Stimulated activated CD4-positive, alpha-beta T cell treated with anti-CD3 and anti-CD28 coated beads, TNF-alpha, amount 100 ng/mL, for 1 hour (primary cell): ENCODE measurements at places on chromosomes 2 and 18.
A peak's percentile ranks its signal among the peaks of the same experiment; 100 is the strongest.

DNA sequence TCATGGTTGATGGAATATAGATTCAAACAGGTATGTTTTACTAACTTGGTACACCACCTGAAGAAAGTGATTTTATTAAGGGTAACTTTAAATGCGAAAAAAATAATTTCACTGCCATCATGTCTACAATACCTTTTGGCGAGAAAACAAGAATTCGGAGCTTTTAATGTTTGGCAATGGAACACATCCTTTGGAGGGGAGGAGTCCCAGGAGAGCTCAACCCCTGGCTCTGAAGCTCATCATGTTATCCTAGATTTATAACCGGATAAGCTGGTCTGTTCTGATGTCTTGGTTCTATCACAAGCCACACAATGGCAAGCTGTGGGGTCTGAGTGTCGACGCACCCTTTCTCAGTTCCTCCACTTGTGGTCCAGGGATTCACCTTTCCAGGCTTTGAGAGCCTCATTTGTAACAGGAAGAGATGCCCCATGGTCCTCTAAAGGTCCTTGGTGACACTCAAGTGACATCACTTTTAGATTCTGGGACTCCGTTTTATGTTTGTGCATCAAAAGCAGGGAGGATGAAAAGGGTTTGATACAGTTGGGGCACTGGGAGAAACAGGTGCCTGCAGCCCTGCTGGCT lies 172.7 kb downstream of the BCL2 start:
- no peak for DNase-seq

- DNase-seq = no peak
Observed at GRCh38 chr2:154256136-154256535, 384.4 kb downstream of the GALNT13 start.

GRCh38 chr2:210964141-210964764 lies 407.9 kb downstream of the CPS1 start:
- DNase-seq = no peak

- no peak for DNase-seq
Observed at GRCh38 chr2:128271911-128272600, 46.6 kb downstream of the HS6ST1 start.

DNA sequence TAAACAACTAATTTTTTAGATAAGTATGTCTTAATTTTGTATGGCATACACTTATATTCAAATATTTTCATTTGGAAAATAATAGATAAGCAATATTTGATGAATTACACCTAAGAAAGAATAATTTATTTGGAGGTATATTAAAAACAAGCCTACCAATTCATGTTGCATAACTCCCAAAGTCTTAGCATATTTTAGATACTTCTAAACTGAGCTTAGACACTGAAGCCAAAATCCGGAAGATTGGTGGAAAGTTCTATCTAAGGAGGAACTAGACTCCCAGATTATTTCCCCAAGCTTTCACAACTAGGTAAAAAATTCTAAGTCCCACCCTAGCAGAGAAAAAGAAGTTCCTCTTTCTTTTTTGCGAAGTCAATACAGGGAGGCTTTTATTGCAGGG lies 221.0 kb upstream of the MMADHC start:
- DNase-seq = no peak

DNA sequence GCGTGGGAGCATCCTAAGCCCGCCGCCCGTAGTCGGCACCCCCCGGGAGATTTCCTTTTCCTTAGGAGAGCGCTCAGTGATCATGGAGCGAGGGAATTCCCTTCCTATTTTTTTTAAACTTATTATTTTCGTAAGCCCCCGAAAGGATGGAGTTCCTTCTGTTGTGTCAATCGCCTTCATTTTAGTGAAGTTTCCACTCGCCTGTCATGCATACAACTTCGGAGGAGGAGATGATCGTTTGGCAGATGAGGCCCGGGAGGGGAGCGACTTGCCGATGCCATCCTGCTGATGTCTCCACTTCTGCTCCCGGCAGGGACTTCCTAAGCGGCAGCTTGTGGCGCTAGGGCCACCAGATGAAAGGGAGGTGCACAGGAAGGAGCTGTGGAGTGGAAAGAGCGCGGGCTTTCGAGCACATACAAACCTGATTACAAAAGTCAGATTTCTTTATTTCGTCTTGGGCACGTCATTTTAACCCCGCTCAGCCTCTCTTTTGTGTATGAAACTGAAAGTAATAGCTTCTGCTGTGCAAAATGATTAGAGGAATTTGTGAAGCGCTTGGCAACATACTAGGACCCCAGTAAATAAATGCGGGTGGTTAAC lies at the start of gene ADGRF3:
TSS of gene ADGRF3 (minus strand) at position 336 of the 600 bp plus-strand sequence. CDS start 555 bp downstream, outside the sequence.
- DNase-seq = peak; percentile 31

GRCh38 chr18:37502036-37502435 lies 63.6 kb downstream of the CELF4 start:
- no peak for DNase-seq

DNA sequence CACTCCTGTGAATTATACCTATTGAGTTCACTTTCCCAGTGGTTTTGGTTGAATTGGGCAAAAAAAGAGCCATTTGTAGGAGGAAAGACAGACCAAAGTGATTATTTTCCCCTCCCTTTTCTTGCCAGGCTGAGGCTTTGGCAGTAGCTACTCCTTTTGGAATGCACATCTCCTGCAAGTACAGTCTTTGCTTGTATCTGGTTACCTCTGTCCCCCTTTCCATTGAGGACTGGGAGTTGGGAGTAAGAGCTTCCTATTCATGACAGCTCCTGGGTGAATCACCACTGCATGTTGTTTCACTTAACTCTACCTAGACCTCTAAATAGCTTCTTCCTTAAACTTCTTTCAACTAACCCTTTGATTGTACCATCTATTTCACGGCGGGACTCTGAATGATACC lies 695.3 kb upstream of the ZNF804A start:
- no peak for DNase-seq

GRCh38 chr2:152743002-152743401 lies 24.6 kb downstream of the ARL6IP6 start:
- DNase-seq = no peak

GRCh38 chr2:100862081-100862480 lies 42.1 kb downstream of the NPAS2 start:
- DNase-seq = no peak
